ENCODE measurements at places on chromosomes 5 and 9.

DNA sequence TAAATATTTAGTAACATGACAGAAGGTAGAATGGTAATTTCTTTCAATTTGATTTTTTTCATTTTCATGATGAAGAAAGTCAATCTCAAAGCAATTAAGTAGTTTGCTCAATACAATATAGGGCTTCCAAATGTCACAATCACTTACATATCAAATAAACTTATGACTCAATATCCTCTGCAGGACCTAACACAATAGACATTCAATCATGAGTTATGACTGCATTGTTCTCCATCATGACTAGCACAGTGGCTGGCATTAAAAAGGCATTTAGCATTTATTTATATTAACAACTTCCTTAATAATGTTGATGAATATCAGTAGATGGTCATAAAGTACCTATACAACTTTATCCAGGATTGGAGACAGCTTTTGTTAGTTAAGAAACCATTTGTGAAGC, 1499.6 kb downstream of the EFNA5 start:
- no peak for DNase-seq

- DNase-seq: no peak
Measured at GRCh38 chr5:172951371-172952033, 7.7 kb upstream of the RPL26L1 start.

- peak; percentile 71 for DNase-seq
Measured at GRCh38 chr5:169302491-169303118, 1.7 kb upstream of the SLIT3 start.

GRCh38 chr9:249025-249424, 34.4 kb downstream of the DOCK8 start:
- peak; percentile 31 for DNase-seq

DNA sequence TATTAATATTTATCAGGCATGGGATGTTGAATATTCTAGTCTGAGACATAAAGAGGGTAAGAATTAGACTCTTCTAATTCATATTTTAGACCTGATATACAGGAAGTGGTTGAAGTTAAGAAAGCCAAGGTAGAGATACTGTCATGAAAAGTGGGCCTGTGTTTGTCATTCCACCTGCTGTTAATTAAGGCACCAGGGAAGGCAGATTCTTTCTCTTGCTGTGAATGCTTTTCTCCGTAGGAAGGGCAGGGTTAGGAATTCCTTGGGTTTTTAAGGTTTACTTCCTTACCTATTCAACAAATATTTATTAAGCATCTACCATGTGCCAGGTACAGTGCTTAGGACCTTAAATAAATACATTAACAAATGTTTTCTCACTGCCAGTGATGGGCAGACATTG, 196.4 kb downstream of the CAVIN4 start:
- no peak for DNase-seq

DNA sequence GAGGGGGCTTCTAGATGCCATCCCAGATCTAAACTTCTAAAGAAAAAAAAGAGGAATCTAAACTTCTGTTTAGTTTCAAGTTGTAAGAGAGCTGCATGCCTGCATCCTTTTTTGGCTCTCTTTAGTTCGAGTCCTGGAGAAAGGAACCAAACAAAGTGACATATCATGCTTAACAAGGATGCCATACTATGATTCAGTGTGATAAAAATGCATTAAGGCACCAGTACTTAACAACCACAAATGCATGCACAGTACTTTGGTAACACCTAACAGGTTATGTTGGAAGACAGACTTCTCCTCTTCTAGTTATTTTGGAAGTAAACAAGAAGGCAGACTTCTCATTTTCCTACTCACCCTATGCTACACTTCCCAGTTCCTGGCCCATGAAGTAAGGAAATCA, 27.3 kb downstream of the NME5 start:
- DNase-seq: no peak

DNA sequence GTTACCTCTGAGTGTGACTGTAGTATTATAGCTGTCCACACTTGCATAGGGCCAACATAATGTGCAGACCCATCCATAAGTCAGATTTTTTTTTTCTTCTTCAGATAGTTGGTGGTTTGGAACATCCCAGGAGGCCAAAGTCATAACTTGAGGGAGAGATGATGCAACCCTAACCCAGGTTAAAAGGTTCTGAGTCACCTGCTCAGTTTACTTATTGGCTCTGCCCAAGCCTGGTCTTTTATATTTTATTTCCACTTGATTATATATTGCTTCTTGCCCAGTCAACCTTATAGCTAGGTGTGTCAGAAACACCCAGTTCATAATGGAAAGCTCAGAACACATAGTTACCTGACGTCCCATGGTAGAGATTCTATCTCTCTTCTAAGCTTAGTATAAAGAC, 113.1 kb upstream of the PCSK1 start:
- DNase-seq: no peak

DNA sequence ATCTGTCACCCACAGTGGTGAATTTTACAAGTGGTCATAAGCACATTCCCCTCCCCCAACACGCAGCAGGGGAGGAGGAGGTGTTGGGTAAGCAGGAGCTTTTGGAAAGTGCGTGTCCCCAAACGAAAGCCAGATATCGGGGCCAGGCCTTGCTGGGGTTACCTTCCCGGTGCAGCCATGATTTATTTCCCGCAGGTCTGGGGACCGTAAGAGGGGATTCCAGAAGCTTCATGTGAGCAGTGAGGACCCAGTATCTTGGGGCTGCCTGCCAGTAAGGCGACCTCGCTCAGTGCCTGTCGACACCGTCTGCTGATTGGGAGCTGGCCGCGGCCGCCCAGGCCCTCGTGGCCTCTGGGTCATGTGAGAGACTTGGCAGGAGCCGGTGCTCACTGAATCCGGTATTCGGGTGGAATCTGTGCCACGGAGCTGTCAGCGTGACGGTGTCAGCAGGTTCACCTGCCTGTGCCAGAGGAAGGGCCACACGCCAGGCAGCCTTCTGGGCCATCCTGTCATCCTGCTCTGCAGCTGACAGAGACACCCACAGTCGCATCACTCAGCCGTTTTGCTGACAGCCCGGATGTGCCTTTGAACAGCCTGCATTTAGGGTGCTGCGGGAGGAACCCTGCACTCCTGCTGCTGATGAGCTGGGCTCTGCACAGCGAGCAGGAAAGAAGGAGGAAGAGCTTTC, 37.3 kb downstream of the SEC61B start:
- DNase-seq: peak; percentile 72

- DNase-seq: peak; percentile 31
Measured at GRCh38 chr5:112886975-112887374, 25.9 kb downstream of the SRP19 start.

DNA sequence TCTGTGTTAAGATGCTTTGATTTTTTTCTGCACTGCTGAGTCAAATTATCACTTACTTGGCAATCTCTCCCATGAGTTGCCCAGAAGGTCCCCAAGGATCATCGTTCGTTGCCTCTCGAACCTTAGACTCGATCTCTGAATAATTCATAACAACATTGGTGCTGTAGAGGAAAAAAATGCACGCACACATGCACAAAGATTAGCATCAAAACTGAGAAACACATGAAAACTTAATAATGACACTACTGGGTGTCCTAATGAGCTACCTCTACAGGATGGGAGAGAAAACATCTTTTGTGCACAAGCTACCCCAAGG, 41.6 kb downstream of the CLINT1 start:
- no peak for DNase-seq

DNA sequence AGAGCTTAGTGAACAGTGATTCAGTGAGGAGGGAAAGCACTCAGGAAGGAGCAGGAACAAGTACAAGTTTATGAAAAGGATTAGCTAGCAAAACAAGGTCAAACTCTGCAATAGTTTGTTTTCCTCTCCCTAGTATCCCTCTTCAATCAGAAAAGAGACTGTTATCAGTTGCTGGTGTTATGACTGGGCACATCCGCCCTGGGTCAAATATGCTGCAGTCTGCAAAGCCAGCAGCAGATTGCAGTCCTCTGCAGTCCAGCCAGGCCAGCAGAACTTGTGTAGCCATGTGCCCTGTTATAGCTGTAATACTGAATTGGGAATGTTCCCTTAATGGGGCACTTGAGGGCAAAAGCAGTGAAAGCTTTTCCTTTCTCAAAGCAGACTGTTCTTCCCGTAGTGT, 12.0 kb downstream of the PCDHAC2 start:
- DNase-seq: no peak

DNA sequence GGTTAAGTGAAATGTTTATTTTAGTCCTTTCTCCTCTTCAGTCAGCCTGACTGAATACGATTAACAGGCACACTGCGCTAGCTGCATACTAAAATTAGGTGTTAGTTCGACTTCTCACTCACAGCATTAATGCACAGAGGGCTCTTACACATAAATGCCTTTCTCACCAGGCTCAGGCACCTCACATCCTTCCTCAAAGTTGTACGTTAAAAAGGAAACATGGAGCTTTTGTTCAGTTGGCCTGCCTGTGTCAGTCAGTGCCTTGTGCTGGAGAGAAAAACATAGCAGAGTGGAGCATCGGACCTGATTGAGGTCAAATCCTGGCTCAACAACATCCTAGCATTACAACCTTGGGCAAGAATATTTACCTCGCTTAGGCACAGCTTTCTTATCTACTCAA, 236.0 kb upstream of the ZNF462 start:
- no peak for DNase-seq

DNA sequence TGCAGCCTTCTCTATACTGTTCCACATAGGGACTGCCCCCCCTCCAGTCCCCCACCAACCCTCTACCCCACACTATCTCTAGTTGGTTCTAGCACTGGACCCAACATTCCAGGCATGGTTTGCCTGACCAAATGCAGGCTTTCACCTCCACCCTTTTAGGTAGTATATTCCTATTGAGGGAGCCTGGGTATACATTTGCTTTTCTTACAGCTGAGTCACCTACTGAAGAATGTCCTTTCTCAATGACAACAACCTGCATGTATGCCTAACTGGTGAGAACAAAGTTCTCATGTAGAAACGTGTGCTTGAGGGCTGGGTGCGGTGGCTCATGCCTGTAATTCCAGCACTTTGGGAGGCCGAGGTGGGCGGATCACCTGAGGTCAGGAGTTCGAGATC, 8.2 kb downstream of the TNIP1 start:
- DNase-seq: no peak

DNA sequence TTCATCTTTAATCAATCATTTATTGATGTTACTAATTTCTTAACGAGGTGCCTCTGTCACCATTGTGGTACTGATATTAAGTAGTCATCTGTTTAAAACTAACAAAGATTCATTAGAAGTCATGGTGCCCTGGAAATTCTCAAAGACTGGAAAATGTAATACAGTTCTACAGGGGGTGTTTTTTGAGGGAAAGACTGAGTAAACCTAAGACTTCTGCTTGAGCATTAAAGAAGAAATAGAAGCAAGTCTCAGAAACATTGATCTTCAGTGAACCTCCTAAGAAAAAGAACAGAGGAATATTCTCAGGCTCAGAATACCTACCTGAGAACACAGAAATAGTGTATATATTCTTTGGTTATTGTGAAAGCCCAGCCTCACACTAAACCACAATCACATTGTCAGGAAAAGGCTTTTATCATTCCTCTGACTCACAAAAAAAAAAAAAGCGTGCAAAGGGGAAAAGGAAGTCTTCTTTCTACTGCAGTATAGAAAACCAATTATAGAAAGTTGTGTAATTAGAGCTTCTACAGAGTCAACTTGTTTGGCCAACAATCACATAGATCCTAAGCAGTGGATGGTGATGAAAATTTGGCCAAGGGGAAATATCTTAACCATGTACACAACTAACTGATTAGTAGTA, 60.8 kb downstream of the HINT1 start:
- DNase-seq: no peak

- no peak for DNase-seq
Measured at GRCh38 chr9:93172666-93173364, 11.1 kb upstream of the WNK2 start.

GRCh38 chr5:100560860-100561259, 25.7 kb downstream of the FAM174A start:
- no peak for DNase-seq

DNA sequence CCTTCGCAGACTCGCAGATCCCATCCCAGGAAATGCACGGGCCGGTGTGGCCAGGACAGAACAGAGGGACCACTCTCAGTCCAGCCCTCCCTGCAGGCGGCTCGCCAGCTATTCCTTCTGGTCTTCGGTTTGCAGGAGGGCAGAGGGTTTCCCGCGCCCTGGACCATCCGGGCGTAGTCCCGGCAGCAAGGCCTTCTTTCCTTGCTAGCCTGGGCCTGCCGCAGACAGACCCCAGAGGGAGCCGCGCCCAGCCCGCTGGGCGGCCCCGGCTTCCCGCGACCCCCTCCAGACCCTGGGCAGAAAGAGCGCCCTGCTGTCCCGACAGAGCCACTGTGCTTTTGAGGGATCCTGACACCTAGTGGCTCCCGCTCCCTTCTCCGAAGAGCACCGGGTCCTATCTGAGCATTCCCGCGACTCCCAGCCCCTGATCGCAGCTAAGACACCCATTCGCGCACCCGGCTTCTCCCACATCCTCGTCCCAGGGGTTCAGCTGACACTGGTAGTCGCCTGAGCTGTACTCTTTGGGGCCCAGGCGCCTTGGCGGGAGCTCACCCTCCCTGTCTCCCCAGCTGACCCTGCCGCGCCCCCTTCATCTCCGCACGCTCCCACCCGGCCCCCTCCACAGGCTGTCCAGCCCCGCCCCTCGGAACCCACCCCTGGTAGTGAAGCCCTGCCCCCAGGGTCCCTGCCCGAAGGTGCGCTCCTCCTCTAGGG, 1.1 kb downstream of the CFAP90 start:
- no peak for DNase-seq

- peak; percentile 78 for DNase-seq
Measured at GRCh38 chr5:56588636-56589480, 226.5 kb upstream of the MAP3K1 start.

DNA sequence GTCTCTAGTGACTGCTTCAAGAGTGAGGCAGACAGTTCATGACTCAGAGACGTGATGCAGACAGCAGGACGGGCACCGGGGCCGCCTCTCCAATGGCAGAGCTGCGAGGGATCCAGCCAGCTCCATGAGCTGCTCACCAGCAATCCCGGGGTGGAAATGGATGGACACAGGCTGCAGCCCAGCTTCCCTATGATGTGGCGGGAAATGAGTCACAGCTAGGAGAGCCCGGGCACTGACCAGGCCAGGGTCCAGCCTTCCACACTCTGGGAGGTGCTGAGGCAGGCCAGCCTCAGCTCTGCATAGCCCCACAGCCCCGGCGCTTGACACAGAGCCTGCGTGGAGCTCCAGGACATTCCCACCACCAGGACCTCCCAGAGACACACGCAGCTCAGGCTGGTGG, 244.8 kb upstream of the IRX2 start:
- DNase-seq: no peak

DNA sequence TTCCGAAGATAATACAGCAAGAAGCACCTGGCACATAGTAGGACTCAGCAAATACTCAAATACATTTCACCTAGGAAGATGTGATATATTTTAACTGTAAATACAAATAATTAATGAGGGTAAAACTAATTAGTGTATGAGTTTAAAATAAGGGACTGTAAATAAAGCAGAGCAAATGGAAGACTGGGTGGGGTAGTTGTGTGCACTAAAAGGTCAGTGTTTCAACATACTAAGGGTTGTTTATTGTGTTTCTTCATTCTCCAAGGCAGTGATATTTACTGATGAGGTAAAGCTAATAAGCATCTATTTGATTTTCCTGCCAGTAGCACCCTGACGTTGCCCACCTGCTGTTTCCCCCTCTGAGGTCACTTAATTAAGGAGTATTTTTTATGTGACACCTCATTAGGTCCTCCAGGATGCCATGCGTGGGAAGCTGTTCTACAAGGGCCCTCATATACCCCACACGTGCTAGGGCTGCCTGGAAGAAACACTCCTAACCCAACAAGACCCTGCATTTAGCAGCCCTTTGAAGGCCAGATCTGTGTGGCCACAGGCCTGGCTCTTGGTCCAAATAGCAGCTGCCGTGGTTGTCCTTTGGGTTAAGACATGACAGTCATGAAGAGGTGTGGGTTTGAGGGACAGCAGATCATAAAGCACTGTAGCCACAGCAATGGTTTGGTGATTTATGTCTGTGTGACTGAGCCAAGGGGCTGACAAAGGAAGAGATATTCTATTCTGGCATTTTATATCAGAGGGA, 97.5 kb upstream of the RPS23 start:
- DNase-seq: no peak
